ENCODE measurements at places on chromosomes 1 and 21. TPM values are rescaled to one million over a fixed set of nuclear protein-coding genes. Genes with fewer than 3 reads are reported as not detected.

DNA sequence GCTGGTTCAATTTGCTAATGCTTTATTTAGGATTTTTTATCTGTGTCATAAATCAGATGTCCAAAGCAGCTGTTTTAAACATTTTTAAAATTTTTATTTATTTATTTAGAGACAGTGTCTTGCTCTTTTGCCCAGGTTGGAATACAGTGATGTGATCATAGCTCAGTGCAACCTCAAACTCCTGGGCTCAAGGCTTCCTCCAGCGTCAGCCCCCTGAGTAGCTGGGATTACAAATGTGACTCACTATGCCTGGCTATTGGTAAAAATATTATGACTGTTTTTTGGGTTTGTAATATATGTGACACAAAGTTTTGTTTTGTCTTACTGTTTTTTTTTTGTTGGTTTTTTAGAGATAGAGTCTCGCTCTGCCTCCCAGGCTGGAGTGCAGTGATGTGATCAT lies 11.8 kb downstream of the ZBED6 start:
- no peak for DNase-seq

TDRD10 gene
- 3.1 TPM for polyA plus RNA-seq

DNA sequence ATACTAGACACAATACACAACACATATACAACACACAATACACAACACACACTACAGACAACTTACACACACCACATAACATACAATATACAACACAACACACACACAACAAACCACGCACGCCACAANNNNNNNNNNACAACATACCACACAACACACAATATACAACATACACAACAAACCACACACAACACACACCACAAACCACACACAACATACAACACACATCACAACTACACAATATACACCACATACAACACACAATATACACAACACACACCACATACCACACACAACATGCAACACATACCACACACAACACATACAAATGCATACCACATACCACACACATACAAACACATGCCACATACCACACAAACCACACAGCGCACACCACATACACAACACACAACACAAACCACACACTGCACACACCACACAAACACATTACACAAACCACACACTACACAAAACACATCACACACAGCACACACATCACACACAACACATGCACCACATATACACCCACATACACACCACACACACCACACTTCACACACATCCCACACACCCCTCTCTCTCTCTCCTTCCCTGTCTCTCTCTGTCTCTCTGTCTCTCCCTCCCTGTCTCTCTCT lies 108.3 kb downstream of the ETS2 start:
- DNase-seq = no peak

GRCh38 chr1:60394436-60394835 lies 320.9 kb upstream of the C1orf87 start:
- DNase-seq = no peak

PRELP gene
- polyA plus RNA-seq = 8.0 TPM

ANKRD35 gene
- 8.2 TPM for polyA plus RNA-seq

DNA sequence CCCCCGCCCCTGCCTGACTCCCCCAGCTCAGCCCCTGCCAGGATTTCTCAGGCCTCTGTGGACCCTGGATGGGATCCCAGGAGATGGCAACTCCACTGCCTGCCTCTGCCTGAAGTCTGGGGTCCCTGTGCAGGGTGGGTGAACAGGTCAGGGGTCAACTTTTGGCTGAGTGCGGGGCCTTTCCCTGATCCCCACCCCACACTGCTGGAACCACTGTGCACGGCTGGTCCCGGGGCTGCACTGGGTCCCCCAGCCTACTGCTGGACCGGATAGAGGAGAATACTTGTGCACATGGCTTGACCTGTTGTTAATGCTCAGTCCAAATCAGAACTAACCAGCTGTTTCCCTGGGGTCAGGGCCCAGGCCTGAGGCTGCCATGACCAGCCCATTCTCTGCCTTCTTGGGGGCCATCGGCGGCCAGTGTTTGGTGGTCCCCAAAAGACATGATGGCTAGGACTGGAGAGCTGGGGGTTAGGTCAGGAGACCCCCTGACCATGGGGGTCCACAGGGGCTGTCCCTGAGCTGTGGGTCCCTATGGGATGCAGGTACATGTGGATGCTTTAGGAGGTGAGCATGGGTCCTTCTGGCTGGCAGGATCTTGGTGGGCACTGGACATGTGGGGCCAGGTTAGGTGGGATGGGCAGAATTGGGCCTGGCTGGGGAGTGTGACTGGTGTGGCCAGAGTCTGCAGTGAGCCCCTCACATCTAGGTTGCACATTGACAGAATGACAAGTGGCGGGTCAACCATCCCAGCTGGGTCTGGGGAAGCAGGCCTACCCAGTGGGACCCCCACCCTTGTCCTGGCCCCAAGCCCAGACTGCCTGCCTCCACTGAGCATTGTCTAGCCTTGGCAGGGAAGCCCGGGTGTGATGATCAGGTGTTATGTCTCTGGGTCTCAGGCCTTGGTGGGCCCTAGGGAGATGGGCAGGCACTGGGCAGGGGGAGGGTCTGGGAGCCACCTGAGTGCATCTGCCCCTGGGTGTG lies 19.0 kb upstream of the ZNF678 start:
- no peak for DNase-seq

TRPM2 gene
- polyA plus RNA-seq = 21.4 TPM

GRCh38 chr1:183801649-183802048 lies 3.3 kb upstream of the RGL1 start:
- no peak for DNase-seq

DNA sequence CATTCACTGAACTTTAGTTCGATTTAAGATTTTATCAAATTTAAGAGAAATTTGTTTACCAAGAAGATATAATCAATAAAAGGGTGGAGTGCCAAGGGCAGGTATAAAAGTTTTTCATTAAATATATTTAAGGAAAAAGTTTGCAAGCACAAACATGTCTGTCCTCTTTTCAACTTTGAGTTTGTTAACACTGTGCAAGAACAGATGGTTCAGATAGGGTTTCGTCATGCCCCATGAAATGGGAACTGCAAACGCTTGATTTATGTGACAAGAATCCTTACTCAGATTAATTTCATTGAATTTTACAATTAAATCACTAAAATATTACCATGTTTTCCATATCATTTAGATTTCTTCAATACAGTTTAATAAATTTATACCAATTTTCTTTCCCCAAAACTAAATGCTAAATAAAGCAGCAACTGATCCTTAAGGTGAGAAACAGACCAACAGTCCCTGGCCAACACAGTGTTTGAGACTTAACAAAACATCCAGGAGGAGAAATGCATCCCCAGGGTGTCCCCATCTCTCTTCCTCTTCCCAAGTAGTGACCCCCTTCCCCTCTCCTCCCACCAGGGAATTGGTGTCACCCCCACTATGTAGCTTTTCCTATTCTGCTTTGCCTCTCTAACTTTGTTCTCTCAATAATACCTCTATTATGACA lies 292.9 kb downstream of the LTN1 start:
- DNase-seq = no peak

CFHR1 gene
- polyA plus RNA-seq = 2.1 TPM

KCNA3 gene
- polyA plus RNA-seq = 4.9 TPM

- DNase-seq = no peak
Observed at GRCh38 chr1:29326123-29326522, 89.8 kb downstream of the PTPRU start.

DNALI1 gene
- 59.7 TPM for polyA plus RNA-seq

EFHD2 gene
- polyA plus RNA-seq = 45.8 TPM

- no peak for DNase-seq
Observed at GRCh38 chr1:234322979-234323378, 50.3 kb upstream of the COA6 start.

GRCh38 chr1:244237445-244237844 lies 186.4 kb downstream of the ZBTB18 start:
- DNase-seq = no peak

- no peak for DNase-seq
Observed at GRCh38 chr1:180261524-180262155, 31.6 kb downstream of the LHX4 start.

DNA sequence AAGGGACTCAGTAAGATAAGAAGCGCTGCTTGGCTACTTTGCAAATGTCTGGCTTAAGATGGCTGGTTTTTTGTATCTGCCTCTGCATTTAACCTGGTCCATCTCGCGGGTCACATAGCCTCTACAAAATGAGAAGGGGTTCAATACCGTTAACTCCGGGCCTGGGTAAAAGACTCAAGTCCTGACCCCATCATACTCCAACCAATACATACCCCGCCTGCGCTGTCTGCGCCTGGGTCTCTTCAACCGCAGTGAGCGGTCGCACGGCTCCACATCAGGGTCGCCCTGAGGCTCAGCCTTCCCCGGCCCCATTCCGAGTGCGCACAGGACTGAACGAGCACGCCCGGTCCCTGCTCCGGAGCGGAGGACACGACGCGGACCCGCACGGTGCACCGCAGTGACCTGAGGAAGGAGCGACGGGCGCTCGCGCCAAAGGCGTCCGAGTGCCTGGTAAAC lies 558 bp upstream of the PGD start:
- no peak for DNase-seq

OR2L8 gene
- not detected for polyA plus RNA-seq

- DNase-seq = no peak
Observed at GRCh38 chr1:204904228-204904810, 33.7 kb downstream of the NFASC start.

DNA sequence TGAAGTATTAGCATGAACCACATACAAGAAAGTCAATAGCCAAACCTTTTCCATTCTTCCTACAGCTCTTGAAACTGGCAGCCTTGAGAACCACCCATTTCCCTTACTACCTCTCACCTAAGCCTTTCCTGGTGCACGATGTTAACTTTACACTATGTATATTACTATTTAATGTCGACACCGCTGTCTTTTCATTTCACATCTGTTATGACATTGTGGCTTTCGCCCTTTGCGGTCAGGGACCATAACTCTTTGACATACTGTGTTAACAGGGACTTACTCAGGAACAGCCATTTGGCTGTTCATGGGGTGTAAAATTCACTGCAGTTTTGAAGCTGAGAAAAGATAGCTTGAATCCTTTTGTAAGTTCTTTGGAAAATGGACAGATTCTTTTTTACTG lies 21.1 kb upstream of the GPR88 start:
- DNase-seq = no peak

Measured in spinal cord (tissue), 10 donors.